ENCODE measurements at places on chromosomes 6 and 20. TPM values are rescaled to one million over a fixed set of nuclear protein-coding genes. Genes with fewer than 3 reads are reported as not detected.

SNAP25 gene
- 0.40 TPM for total RNA-seq

HDAC2 gene
- total RNA-seq, result 59.3 TPM

PPP1R3G gene
- 1.2 TPM for total RNA-seq

TAPBP gene
- total RNA-seq, result 42.9 TPM

CLPSL1 gene
- not detected for total RNA-seq

TAP2 gene
- total RNA-seq, result 21.3 TPM

SNX3 gene
- 176 TPM for total RNA-seq

FOXP4 gene
- total RNA-seq, result 1.6 TPM

F13A1 gene
- total RNA-seq, result not detected

DBNDD2 gene
- 7.1 TPM for total RNA-seq

MOG gene
- not detected for total RNA-seq

OR2B6 gene
- not detected for total RNA-seq

PGC gene
- not detected for total RNA-seq
